ENCODE measurements at places on chromosomes 2 and 18.

- no peak for DNase-seq
Measured at GRCh38 chr2:5454051-5454390, 238.2 kb upstream of the SOX11 start.

GRCh38 chr2:120972286-120972685 is 236.6 kb downstream of the GLI2 start:
- no peak for DNase-seq

DNA sequence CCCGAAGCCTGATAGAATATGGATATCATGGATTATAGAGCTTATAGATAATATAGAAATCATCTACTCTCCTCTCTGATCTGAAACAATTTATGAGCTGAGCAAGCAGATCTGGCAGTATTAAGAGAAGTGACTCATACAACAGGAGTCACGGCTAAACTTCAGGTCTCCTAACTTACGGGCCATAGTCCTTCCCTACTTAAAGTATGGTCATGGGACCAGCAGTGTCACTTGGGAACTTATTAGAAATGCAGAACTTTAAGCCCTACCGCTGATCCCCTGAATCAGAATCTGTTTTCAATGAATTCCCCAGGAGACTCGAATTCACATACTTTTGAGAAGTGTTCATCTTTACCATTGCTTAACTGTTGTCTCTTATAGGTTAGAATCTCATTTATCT is 195.7 kb upstream of the FANCL start:
- no peak for DNase-seq

DNA sequence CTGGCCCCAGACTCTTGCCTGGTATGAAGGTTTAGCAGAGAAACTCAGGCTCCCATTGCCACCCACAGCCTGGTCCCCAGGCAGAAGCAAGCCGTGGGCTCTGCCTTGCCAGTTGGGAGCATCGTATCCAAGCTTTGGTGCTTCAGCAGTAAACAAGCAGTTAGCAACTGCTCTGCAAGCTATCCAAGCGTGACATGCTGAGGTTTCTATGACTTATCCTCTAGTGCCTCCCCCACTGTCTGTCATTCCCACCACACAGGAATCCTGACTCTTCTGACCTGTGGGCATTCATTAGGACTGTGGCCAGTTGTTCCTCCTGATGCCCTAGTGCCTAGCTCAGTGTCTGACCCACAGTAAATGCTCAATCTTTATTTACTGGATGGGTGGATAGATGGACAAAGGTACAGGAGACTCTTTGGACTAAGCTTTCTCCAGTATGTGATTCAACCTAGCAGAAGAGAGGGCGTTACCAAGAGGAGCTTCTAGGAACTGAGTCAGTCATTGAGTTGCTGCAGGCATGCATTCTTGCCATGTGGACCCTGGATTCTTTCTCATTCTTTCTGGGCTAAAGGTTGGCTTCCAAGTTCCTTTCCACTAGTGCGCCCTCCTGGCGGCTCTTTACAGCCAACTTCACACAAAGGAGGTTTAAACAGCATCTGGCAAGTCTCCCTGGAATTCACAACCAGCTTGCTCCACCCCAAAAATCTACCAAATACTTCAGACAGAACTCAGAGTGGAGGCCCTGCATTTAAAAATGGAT is 40.6 kb upstream of the MRPL19 start:
- DNase-seq, result no peak

- no peak for DNase-seq
Measured at GRCh38 chr18:55228707-55229106, 269.4 kb upstream of the CCDC68 start.

DNA sequence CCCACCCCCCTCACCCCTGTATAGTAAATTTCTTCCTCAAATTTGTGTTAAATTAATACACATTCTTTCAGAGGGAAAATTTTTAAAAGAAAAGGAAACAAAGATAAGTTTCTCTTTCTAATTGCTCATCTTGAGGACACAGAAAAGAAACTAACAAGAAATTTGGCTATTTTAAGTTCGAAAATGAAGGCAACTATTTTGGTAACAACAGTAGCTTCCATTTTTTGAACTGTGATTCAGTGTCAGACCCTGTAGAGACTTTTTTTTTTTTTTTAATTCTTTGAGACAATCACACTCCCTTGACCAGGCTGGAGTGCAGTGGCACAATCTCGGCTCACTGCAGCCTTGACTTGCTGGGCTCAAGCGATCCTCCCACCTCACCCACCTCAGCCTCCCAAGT is 194.9 kb downstream of the SS18 start:
- no peak for DNase-seq

DNA sequence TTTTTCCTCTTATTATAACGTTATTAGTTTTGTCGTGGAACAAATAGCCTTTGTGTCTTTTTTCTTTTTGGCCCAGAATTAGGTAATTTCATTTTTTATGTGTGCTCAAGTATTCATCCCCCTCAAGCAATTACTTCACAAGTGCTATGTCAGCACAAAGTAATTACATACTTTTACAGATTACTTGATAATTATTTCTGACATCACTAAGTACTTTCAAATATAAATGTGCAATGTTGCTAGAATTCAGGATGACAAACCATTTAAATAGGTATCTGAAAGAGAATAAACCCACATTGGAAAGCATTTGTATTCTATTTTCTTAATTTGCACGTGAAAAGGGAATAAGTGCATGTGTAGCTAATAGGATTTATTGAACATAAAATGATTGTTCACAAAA is 238.2 kb downstream of the CDH7 start:
- DNase-seq, result no peak

DNA sequence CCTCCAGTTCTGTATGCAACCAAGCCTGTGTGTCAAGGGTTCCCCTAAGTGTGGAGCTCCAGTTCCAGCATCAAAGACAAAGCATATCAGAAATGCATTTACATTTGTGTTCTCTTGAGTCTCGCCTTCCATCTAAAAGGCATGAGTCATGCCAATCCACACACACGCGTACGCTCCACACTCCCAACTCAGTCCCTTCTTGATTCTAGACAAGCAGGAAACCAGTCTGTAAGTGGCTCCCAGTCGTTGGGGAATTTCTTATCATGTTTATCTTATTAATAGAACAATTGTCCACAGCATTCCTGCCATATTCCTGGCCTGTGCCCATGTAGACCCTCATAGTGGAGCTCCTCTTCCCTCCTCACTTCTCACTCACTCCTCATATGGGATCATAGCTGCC is 86.4 kb upstream of the SLC35G4 start:
- DNase-seq, result no peak

- DNase-seq, result no peak
Measured at GRCh38 chr2:239318790-239319661, 81.8 kb downstream of the HDAC4 start.

- DNase-seq, result no peak
Measured at GRCh38 chr18:31204166-31204565, 41.5 kb upstream of the DSC1 start.

- DNase-seq, result no peak
Measured at GRCh38 chr2:234682492-234683228, 185.8 kb upstream of the ARL4C start.

Data from GM06990 (cell line).